ENCODE measurements at places on chromosomes 2 and 18.

- DNase-seq = no peak
Observed at GRCh38 chr2:120978359-120979050, 242.8 kb downstream of the GLI2 start.

- no peak for DNase-seq
Observed at GRCh38 chr2:231047274-231047922, 9.3 kb upstream of the PSMD1 start.

- DNase-seq = no peak
Observed at GRCh38 chr2:215829261-215829660, 184.1 kb downstream of the MREG start.

- no peak for DNase-seq
Observed at GRCh38 chr2:68959001-68959400, 6.3 kb upstream of the GKN2 start.

GRCh38 chr18:67417864-67418523 is 98.5 kb downstream of the DSEL start:
- peak; percentile 1 for DNase-seq

DNA sequence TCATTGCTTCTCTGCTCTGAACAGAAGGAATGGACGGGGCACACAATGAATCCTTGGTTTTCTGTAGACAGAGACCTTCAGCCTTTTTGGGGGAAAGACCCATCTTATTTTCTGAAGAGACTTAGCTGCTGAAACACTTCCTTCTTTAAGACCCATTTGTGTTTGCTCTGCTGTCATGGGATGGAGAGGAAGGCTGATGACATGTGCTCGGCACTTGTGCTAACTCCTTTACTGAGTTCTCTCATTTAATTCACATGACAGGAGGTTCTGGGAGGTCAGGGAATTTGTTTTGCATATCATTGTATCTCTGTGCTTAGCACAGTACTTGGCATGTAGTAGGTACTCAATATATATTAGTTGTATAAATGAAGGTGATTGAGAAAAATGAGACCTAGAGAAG is 39.0 kb downstream of the OXER1 start:
- no peak for DNase-seq

- DNase-seq = no peak
Observed at GRCh38 chr2:88680266-88680902, 11.1 kb upstream of the RPIA start.

- DNase-seq = no peak
Observed at GRCh38 chr2:108536133-108536780, 2.0 kb downstream of the LIMS1 start.

- DNase-seq = no peak
Observed at GRCh38 chr2:42841344-42841743, 49.0 kb upstream of the HAAO start.

GRCh38 chr18:76564117-76564516 is 69.1 kb upstream of the ZNF516 start:
- no peak for DNase-seq

GRCh38 chr18:63872586-63872985 is 14.9 kb upstream of the SERPINB2 start:
- no peak for DNase-seq

DNA sequence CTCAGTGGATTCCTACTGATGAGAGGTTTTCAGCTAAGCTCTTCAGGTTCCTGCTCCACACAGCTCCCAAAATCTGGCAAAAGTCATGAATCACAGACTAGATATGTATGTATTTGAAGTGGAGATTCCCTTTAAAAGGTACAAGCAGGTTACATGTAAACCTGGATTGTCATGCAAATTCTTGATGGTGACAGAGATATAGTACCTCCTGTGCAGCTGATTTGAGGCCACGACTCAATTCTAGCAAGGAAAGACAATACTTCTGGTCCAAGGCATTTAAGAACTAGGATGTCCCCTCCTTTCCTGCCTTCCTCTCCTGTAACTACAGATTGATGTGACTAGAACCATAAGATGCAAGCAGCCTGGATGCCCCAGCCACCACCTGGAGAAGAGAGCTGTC is 55.0 kb downstream of the GORASP2 start:
- no peak for DNase-seq

- no peak for DNase-seq
Observed at GRCh38 chr2:141610564-141611175, 520.1 kb downstream of the LRP1B start.

- DNase-seq = no peak
Observed at GRCh38 chr18:40056079-40056692, 1898.8 kb upstream of the PIK3C3 start.

- no peak for DNase-seq
Observed at GRCh38 chr2:180573951-180574350, 406.5 kb upstream of the UBE2E3 start.

DNA sequence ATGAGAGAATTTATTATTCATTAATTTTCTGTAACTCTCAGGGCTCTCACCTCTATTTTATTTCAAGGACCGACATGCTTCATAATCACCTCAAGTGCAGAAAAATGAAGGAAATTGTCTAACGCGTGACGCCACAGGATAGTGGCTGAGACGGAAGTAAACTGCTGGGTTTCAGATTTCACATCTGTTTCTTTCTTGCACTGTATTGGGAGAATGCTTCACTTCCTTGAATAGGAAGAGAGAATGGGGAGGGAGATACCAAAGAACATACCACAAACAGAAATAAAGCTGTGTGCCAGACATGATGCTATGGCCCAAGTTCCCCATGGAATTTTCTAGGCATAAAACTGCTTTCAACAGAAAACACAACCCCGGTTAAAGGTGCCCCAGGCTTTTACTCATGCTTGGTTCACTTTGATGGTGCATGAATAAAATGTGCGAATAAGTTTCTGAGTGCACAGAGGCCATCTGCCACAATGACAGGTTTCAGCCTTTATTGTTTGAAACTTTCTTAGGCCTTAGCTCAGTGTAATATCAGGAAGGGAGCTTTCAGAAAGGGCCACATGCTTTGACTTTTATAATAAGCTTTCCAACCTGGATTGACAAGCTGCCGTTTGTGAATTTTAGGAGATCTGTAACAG is 1116.4 kb downstream of the SOCS6 start:
- DNase-seq = no peak

DNA sequence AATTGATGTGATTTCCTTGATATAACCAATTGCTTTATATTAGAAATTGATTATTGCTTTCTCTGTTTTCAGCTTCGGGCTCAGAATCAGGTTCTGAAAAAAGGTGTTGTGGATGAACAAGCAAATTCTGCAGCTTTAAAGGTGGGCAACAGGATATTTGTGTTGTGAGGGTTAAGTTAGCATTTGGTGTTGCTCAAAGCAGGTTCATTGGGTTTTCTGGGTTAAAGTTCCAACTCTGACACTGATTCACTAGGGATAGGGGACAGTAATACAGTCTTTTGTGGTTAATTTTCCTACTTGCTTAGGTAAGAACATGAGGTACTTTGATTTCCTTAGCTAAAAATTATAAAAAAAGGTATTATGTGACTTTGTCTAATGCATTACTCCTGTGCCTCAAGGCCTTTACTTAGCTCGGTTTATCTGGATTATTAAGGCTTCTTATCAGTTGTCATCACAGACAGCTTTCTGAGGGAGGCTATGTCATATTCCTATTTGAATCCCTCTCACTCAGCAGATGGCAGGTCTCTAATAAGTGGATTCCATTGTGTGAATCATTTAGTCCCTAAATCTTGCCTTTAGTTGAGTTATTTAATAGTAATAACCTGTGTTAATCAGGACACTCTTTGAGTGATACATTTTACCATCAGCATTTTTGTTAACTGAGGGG is 78.9 kb upstream of the STON1 start:
- no peak for DNase-seq

DNA sequence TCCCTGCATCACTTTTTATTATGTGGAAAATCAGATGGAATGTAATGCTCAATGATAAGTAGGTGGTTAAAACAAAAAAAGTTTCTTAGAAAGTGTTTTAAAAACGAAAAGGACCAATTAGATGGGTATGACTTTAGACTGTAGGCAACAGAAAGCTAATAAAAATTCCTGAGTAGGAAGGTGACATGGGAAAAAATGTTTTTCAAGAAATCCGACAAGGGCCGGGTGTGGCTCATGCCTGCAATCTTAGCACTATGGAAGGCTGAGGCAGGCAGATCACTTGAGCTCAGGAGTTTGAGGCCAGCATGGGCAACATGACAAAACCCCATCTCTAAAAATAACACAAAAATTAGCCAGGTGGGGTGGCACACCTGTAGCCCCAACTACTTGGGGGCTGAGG is 126.1 kb downstream of the THADA start:
- DNase-seq = no peak

DNA sequence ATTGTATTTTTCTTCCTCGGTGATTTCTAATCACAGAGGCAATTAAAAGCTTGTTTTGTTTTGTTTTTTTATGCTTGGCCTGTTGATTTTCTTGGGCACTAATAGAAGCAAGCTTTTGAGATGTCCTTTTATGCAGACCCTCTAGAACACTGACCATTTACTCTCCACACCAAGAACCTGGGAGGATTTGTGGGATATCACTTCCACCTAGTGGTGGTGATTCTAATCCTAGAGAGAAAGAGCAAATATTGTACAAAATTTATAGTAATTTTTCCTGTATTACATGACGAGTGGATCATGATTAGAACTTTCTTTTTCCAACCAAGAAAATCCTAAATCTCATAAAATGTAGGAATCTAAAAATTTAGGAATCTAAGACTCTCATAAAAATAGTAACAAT is 23.4 kb downstream of the NEMP2 start:
- DNase-seq = no peak

- no peak for DNase-seq
Observed at GRCh38 chr2:65985986-65986385, 448.9 kb upstream of the MEIS1 start.

GRCh38 chr18:64981915-64982314 is 768.9 kb upstream of the CDH7 start:
- DNase-seq = no peak

DNA sequence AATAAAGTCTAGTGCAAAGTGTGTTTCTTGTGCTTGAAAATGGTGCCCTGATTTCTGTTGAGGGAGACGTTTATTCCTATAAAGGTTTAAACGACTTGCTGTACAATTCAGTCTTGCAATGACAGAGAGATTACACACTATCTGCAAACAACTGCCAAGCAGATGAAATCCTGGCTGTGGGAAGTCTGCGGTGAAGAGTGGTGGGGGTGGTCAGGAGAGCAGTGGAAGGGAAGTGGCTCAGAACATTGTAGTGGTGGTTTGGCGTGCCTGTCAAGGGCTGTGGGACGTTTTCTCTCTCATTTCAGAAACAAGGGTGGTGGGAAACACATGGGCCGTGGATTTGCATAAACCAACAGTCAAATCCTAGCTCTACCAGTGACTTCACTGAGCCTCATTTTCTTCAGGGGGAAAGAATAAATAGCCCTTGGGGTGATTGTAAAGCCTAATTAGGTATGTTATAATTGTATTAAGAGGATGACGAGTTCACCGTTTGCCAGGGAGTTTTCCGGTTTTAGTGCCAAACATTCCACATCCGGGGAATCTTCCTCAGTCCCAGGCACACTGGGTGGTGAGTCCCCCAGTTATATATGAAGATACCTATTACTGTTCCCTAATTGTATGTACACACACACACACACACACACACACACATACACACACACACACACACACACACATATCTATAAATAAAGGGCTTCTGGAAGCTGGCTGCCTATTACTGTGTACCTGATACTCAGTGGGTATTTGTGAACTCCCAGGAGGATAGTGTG is 115.0 kb downstream of the SPTBN1 start:
- peak; percentile 70 for DNase-seq

GRCh38 chr2:58137856-58138255 is 91.2 kb downstream of the VRK2 start:
- DNase-seq = no peak
